ENCODE measurements at places on chromosomes 6 and 20. TPM values are rescaled to one million over a fixed set of nuclear protein-coding genes. Genes with fewer than 3 reads are reported as not detected.

DNA sequence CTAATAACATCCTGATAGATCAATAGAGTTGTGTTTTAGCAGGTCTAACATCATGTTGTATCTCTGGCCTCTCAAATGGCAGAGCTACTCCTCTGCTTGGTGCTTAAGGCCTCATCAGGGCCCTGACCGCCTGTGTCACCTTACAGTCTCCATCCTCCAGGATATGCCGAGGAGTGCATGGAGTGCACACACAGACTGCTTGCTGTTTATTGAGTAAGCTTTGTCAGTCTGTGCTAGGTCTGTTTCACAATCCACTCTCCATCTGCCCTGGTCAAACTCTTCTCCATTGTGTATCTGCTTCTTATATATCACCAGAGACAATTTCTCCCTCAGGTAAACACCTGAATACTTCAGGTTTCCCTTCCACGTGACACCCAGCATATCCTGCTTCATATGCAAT is 136.1 kb downstream of the SLC24A3 start:
- no peak for DNase-seq

- DNase-seq, result no peak
Observed at GRCh38 chr6:122438975-122439374, 32.6 kb downstream of the SERINC1 start.

DNA sequence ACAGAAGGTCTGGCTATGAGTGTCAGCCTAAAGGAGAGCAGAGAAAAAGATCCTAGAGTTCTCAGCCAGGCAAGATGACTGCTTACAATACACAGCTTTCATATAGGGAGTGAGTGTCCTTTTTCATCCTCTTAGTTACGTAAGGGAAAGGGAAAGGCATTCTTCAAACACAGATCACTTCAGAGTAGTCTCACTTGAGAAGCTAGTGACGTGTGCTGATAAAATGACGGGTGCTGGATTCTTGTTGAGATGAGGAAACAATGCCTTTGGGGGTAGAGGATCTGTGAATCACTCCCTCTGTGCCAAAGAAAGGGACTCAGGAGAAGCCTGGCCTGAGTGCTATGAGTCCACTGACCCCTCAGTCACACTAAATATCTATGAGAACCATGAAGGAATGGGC is 117.3 kb downstream of the QRSL1 start:
- no peak for DNase-seq

- DNase-seq, result peak; percentile 62
Observed at GRCh38 chr6:107491138-107491609, 1.3 kb downstream of the SOBP start.

GRCh38 chr6:34610819-34611477 is 54.8 kb upstream of the SPDEF start:
- DNase-seq, result no peak

DNA sequence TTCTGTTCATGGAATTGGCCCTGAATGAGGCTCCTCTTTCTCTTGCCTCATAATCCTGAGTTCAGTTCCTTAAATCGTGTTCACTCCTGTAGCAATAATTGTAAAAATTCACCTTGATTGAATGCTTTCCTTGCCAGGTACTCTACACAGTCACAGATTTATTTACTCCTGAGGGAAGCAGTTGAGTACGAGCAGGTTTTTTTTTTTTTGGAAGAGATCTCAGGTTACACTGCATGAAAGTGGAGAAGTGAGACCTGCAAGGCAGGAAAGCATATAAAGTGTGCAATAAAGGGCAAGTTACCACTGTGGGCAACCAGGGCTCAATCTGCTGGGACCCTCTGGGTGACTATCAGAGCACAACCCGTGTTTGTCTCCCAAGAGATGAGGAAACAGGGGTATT is 93.0 kb upstream of the DOK5 start:
- no peak for DNase-seq

GRCh38 chr6:161295784-161296183 is 21.9 kb upstream of the AGPAT4 start:
- DNase-seq, result no peak

- DNase-seq, result no peak
Observed at GRCh38 chr6:91020744-91021143, 433.9 kb upstream of the MAP3K7 start.

GRCh38 chr6:21367649-21368154 is 225.8 kb upstream of the SOX4 start:
- DNase-seq, result no peak

GRCh38 chr6:158332237-158332636 is 20.0 kb downstream of the TULP4 start:
- DNase-seq, result no peak

- no peak for DNase-seq
Observed at GRCh38 chr6:19812512-19813119, 24.6 kb upstream of the ID4 start.

DNA sequence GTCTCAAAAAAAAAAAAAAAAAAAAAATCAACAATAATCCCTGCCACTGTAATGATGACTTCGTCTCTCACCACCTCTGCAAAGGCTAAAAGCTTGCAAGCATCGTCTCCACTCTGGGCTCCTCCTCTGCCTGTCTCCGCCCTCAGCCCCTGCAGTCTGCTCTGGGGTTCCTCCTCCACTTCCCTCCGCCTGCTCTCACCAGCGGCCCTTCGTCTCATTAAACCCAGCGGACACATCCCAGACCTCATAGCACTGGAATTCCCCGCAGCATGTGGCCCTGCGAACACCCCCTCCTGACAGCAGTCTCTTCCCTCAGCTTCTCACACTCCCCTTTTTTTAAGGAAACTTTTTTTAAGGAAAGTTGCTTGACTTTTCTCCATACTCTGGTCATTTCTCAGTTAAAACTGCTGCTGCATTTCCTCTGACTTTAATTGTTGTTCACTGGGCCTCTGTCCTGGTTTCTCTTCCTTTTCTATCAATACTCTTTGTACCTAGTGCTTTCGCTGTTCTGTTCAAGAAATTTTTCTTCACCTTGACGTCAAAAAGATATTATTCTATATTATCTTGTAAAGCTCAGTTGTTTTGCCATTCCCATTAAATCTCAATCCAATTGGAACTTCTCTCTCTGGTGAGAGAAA is 70.9 kb upstream of the PLEKHG1 start:
- DNase-seq, result peak; percentile 39

GRCh38 chr6:166718516-166718915 is 91.5 kb upstream of the RPS6KA2 start:
- no peak for DNase-seq

GRCh38 chr6:33315793-33316602 is 1.5 kb downstream of the ZBTB22 start:
- DNase-seq, result no peak

GRCh38 chr6:37503309-37503965 is 3.7 kb upstream of the CCDC167 start:
- no peak for DNase-seq

DNA sequence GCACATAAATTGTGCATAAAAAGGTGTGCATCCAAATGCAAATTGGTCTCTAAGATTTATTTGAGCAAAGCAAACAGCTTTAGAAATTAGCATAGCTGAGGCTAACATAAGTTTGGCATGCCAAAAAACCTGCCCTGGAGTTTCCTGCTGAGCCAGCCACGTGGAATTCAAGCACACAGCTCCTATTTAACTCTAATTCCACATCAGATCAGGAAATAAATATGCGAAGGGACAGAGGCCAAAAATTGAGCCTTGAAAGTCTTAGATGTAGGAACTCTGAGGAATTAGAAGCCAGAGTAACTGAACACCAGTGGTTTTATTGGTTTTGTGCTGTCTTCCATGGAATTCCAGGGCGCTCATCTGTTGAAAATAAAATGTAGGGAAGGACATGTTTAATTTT is 19.6 kb downstream of the SOBP start:
- DNase-seq, result no peak

The CD24 gene
- 968 TPM for total RNA-seq

The GPLD1 gene
- 1.8 TPM for total RNA-seq

The GTF3C6 gene
- 73.5 TPM for total RNA-seq

The SYCP2 gene
- total RNA-seq, result 1.3 TPM

The KIAA1755 gene
- 1.2 TPM for total RNA-seq

The BPIFB2 gene
- not detected for total RNA-seq

The LY86 gene
- 2.8 TPM for total RNA-seq

The TASP1 gene
- 15.0 TPM for total RNA-seq

The SIRPG gene
- total RNA-seq, result 1.2 TPM

The C2 gene
- 33.7 TPM for total RNA-seq

The SLC17A4 gene
- total RNA-seq, result 40.1 TPM

The ZNF184 gene
- total RNA-seq, result 7.0 TPM
